ENCODE measurements at places on chromosomes 1 and 21. TPM values are rescaled to one million over a fixed set of nuclear protein-coding genes. Genes with fewer than 3 reads are reported as not detected.
A peak's percentile ranks its signal among the peaks of the same experiment; 100 is the strongest.

DNA sequence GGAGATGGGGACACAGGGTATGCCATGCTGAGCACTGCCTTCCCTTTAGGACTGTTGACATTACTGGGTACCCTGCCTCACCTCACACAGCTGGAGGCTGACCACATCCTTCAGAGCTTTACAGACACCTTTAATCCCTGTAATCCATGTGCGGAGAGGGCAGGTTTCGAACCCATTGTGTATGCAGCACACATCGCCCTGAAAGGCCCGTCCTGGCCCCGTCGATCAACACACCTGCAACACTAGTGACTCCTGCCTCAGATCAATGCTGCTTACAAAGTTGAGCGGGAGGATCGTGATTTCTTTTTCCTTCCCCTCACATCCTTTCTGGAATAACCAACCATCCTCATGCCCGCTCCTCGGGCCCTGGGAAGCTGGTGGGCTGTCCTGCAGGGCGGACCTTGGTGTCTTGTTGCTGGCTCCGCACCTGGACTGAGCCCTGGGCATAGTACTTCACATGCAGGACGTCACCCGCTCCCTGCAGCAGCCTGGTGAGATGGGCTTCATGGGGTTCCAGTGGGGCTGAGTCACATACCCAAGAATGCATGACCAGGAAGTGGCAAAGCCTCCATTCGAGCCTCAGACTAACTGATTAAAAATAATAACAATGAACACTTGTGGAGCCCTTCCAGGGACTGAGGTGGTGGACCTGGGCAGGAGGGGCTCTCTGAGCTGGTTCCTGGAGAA, 403.6 kb downstream of the PTPRU start:
- H3K4me1 ChIP-seq = no peaks in the 10 kb centered on the region
- H3K27me3 ChIP-seq = peaks cover 27% of the 10 kb centered on the region
- no peak overlapping the region for H3K4me3 ChIP-seq
- no peak overlapping the region for H3K27ac ChIP-seq

Gene FCRL5
- total RNA-seq = 0.39 TPM

DNA sequence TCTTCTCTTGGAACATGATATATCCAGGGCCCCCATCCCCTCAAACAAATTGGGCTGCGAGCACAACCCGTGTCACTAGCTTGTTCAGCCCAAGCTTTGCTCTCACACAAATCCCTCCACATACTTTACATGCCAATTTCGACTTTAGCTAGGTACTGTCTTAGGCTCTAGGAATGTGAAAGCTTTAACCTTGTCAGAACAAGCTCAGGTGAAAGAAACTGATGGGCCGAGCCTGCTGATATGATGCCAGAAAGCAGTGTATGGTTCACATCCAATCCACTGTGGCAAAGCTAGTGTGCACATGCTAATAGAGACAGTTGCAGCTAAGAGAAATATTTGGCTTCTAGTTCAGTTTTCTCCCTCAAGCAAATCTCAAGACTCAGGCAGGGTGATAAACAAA, 79.5 kb downstream of the TNFSF18 start:
- peak overlapping the region; percentile 67 for H3K27ac ChIP-seq
- H3K4me3 ChIP-seq = no peak overlapping the region
- no peaks in the 10 kb centered on the region for H3K36me3 ChIP-seq
- no peaks in the 10 kb centered on the region for H3K27me3 ChIP-seq
- peaks cover 16% of the 10 kb centered on the region for H3K4me1 ChIP-seq

DNA sequence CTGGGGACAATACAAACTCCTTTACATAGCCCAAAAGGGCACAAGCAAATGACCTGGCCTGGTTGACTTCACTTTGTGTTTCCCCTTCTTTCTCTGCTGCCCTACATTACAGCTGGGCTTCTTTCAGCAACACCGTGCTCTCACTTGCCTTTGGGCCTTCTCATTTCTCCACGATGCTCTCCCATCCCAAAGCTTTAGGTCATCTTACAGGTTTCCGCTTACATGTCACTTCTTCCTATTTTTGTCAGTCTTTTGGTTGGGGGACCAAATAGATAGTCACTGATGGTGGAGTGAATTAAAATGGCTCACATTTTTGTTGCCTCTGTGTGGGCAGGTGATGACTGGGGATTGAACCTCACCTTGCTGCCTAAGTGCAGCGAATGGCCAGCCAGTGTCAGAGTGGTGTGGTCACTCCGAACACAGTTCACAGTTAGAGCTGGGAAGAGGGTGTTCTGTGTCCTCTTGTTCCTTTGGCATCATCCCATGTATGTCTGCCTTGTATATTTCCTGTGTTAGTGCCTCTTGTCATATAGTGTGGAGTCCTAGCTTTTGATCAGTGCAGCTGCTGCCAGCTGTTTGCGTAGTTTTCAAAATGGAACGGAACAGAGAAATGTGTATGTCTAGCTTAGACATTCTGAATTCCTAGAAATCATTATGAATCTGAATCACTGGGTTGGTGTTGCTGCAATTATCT, 134.8 kb downstream of the NOS1AP start:
- H3K4me1 ChIP-seq = no peaks in the 10 kb centered on the region
- DNase-seq = no peak
- H3K4me3 ChIP-seq = no peak overlapping the region
- no peak overlapping the region for H3K27ac ChIP-seq

Gene PYHIN1
- total RNA-seq = 64.7 TPM

- peaks cover 23% of the 10 kb centered on the region for H3K27me3 ChIP-seq
- peaks cover 16% of the 10 kb centered on the region for H3K4me1 ChIP-seq
- no peak for DNase-seq
- no peak overlapping the region for H3K4me3 ChIP-seq
- H3K36me3 ChIP-seq = no peaks in the 10 kb centered on the region
Observed at GRCh38 chr1:26354972-26355371, 1.0 kb upstream of the CRYBG2 start.

Data from natural killer cell treated with Interleukin-12 subunit alpha and Interleukin-12 subunit beta and Interleukin-15 and Interleukin-18, amount 100 ng/mL, for 72 hours (primary cell).